Activated naive CD4-positive, alpha-beta T cell (primary cell): ENCODE measurements at places on chromosomes 5 and 9.

DNA sequence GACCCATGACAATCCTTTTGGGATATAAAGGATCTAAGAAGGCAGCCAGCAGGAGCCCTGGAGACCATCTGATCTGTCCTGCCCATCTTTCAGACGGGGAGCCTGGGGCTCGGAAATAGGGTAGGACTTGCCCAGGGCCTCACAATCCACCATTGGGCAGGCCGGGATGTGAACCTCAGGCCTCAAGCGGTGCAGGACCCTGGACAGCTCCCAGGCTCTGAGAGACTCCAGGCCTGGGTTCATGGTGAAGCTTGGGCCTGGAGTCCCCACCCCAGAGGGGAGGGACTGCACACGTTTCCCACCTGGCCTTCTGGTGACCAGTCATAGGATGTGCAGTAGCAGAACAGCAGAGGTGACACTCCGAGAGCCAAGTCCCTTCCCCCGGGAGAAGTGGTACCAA is 36.6 kb upstream of the RAPGEF1 start:
- DNase-seq, result no peak

GRCh38 chr5:94240596-94240992 is 377.8 kb downstream of the KIAA0825 start:
- no peak for DNase-seq

DNA sequence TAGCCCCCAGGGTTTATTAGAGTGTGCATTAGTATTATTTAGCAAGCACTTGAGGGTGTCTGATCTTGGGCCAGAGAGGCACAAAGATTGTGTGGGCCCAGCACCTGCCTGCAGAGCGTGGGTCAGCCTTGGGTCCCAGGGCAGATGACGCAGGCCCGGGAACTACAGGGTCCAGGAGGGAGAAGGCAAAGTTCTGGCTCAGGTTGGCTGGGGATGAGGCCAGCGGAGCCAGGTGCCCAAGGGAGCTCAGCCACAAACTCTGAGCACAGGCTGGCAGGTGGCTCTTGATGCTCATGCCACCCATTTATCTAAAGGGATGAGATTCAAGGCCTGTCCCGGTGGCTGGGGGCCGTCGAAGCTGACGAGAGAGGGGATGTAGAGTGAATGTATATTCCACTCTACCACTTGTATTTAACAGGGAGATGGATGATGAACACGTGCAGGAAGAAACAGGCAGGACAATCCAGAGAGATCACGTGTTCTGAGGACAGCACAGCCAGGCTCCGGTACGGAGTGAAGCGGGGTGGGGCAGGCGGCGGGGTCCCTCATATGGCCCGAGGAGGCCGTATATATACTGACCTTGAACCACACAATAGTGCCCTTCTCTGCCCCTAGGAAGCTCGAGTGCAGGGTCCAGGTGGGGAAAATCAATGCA is 818 bp upstream of the OBP2A start:
- DNase-seq, result no peak

- no peak for DNase-seq
Observed at GRCh38 chr5:175516933-175517823, 38.8 kb downstream of the SFXN1 start.

DNA sequence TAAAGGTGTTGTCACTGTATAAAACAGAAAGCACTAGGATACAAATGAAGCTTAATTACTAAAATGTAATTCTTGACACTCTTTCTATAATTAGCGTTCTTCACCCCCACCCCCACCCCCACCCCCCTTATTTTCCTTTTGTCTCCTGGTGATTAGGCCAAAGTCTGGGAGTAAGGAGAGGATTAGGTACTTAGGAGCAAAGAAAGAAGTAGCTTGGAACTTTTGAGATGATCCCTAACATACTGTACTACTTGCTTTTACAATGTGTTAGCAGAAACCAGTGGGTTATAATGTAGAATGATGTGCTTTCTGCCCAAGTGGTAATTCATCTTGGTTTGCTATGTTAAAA is 43.8 kb downstream of the NDFIP1 start:
- no peak for DNase-seq

- DNase-seq, result no peak
Observed at GRCh38 chr5:93421987-93422401, 159.0 kb downstream of the NR2F1-AS1 start.

- DNase-seq, result no peak
Observed at GRCh38 chr9:111937301-111937700, 40.7 kb downstream of the UGCG start.

DNA sequence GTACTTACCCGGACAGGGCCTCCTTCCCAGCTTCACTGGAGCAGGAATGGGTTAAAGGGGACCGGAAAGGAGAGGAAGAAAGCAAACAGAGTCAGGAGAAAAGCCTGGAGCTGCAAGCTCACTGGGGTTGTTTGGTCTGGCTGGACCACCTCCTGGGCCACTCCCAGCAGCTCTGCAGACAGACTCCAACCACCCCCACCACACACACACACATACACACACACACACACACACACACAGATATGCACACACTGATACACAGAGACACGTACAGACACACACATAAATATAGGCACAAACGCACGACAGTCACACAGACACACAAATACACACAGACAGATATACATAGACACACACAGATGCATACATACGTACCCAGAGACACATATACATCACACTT is 34.9 kb upstream of the SYNPO start:
- no peak for DNase-seq
